ENCODE measurements at places on chromosomes 12 and 14. TPM values are rescaled to one million over a fixed set of nuclear protein-coding genes. Genes with fewer than 3 reads are reported as not detected.

RFX4 gene
- polyA plus RNA-seq: not detected

CCT2 gene
- polyA plus RNA-seq: 174 TPM

GPD1 gene
- 81.1 TPM for polyA plus RNA-seq

PTPRB gene
- polyA plus RNA-seq: 15.9 TPM

KRT73 gene
- not detected for polyA plus RNA-seq

KRT83 gene
- not detected for polyA plus RNA-seq

TAS2R50 gene
- not detected for polyA plus RNA-seq

TC2N gene
- 1.7 TPM for polyA plus RNA-seq

DNA sequence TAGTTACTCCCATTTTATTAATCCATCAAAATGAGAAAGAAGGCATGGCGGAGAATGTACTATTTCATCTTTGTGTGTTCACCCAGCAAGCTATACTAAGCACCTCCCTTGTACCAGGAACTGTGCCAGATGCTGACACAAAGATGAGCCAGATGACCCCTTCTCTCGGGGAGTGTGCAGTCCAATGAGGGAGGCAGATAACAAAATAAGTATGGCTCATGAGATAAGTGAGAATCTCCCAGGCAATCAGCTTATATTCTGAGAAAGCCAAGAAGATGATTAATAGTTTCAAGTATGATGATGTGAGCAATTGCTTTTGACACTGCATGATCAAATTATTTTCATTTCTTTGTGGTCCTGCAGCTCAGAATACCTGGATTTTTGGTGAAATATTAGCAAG lies 1.3 kb upstream of the TMEM233 start:
- no peak for DNase-seq

GRCh38 chr14:74649673-74650072 lies 37.6 kb upstream of the LTBP2 start:
- DNase-seq: no peak

DNA sequence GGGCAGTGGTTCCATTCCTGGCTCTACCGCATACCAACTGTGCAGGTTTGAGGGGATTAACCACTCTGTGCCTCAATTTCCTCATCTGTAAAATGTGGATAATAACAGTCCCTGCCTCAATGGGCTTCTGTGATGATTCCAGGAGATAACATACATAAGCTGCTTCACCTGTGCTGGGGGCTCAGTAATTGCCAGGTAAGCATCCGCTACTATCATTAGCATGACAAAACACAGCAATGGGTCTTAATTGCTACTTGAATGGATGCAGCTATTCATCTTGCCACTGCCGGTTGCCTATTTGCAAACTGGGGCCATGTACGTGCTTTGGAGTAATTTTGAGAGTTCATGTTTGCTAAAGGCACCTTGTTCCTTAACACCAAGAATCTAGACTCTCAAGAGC lies 132.6 kb downstream of the TMEM132D start:
- DNase-seq: no peak

- DNase-seq: no peak
Measured at GRCh38 chr12:123989753-123990152, 16.7 kb downstream of the ZNF664 start.

DNA sequence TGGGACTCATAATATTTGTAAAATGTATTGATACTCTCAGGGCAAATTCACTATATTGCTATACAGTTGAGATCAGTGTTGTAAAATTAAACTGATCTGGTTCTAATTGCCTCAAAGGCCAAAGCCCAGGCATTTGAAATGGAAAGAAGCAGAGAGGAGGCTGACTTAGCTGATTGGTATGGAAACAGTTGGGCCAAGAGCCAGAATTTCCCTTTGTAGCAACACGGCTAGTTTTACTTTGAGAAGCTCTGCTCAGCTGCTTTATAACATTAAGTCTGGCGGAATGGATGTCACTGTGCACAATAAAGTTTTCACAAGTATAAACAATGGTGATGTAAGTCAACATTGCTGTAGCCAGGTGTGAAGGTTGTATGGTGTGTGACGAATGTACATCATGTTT lies 186.4 kb downstream of the MSRB3 start:
- DNase-seq: peak; percentile 60

DNA sequence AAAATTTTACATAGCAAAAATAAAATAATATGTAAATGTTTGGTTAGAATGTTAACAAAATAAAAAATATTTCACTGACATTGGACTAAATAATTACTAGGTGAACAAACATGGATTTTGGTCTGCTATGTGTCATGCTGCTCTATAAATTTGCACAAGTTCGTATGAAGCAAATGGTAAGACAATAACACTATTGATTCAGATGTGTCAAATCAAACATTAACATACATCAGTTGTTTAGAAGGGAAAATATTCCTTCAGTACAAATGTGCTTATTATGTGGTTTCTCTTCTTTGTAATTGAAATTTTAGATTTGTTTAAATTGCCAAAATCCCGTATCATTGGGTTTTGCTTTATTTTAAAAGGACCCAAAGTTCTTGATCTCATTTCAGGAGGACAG lies 46.9 kb downstream of the PAWR start:
- no peak for DNase-seq

DNA sequence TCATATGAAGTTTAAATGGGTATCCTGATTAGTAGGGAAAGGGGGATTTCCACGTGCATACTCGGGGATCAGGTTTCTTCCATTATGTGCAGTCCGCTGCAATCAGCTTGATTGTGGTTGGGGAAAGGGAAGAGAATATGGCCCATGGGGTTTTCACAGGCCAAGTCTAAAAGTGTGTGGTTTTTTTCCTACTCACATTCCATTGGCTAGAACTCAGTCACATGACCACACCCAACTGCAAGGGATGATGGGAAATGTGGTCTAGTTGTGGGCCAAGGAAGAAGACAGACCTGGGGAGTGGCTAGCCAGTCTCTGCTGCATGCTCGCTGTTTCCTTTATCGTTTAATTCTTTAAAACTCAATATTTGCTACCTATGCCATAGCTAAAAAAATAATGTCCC lies 105.1 kb downstream of the PRIMA1 start:
- peak; percentile 6 for DNase-seq

DNA sequence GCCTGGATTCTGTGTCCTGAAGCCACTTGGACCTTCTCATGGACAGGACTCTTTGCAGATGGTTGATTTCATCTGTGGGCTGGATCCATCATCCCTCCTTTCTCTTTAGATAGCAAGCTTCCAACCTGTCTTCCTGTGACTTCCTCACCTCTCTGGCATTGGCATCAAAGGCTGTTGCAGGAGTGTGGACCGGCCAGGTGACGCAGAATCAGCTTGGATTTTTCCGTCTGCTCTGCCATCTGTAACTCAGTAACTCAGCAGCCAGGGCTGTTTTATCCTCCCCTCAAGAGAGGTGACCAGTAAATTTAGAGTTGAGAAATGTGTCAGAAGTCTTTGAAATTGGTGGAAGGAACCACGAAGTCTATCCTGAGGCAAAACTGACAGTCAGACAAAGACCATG lies 701.7 kb upstream of the TMEM132C start:
- DNase-seq: no peak

DNA sequence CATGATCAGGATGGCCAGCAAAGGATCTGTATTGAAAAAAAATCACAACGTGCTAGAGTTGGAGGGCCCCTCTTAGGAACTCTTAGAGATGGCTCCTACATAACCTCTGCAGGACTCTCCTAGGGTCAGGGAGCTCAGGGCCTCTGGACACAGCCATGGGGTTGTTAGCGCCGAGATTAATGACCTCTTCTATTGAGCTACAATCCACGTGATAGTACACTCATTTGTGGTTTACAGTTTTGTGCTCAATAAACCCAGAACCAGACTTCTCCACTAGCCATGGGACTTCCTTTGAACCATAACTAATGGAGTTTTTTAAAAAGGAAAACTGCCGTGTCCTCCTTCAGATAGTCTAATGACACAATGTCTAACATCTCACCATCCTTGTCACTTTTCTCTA lies 29.6 kb upstream of the HDAC7 start:
- no peak for DNase-seq
